ENCODE measurements at places on chromosomes 7 and 10.

GRCh38 chr10:129383651-129384050 is 83.4 kb upstream of the MGMT start:
- DNase-seq = no peak

GRCh38 chr10:88064608-88065382 is 201.4 kb downstream of the PTEN start:
- peak; percentile 91 for DNase-seq

GRCh38 chr10:59126261-59126660 is 50.2 kb upstream of the PHYHIPL start:
- DNase-seq = no peak

DNA sequence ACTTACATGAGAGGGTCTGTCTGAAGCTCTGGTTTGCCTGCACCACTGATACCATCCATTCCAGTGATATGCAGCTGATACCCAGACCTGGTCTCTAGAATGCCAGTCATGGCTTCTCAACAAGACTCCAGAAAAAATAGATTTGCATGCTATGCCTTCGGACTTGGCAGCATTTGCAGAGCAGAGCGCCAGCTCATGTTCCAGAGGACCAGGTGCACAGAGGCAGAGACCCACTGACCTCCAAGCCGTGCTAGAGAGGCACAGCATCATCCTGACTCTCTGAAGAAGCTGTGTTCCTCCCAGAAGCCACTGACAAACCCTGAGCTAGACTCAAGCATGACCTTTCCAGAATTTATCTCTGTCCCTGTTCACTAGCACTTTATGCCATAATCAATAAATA is 6.9 kb upstream of the PRKAG2 start:
- DNase-seq = no peak

DNA sequence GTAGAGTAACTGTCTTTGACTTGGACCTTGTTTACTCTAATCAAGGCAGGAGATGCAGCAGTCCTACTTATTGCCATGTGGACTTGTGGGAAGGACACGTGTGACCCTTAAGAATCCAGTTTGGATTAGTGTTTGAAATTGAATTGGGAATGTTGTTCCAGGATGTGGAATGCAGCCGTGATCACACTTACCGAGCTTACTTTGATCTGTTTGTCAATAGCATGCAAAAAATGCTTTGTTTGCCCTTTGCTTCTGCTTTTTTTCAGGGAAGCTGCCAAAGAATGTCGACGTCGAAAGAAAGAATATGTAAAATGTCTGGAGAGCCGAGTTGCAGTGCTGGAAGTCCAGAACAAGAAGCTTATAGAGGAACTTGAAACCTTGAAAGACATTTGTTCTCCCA is 84.7 kb downstream of the CREM start:
- no peak for DNase-seq

DNA sequence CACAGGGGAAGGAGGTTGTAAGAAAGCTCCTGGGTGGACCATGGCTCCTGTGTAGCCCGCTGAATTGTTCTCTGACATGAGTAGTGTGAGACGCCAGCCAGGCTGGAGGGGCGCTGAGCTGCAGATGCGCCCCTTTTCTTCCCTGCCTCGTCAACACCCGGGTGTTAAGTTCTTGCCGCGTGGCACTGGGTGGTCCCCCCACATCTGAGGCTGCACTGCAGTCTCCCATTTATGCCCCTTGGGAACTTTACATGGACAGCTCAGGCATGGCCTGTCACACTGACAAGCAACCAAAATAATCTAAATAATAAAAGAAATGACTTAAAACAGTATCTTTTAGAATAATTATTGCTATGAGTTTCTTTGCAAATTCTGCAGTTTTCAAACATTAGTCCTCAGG is 34.6 kb upstream of the HSPA12A start:
- DNase-seq = no peak
